ENCODE measurements at places on chromosomes 12 and 14.

GRCh38 chr14:104314251-104314941 is 176.0 kb downstream of the KIF26A start:
- DNase-seq: no peak

GRCh38 chr12:90939382-90939781 is 15.6 kb downstream of the CCER1 start:
- no peak for DNase-seq

DNA sequence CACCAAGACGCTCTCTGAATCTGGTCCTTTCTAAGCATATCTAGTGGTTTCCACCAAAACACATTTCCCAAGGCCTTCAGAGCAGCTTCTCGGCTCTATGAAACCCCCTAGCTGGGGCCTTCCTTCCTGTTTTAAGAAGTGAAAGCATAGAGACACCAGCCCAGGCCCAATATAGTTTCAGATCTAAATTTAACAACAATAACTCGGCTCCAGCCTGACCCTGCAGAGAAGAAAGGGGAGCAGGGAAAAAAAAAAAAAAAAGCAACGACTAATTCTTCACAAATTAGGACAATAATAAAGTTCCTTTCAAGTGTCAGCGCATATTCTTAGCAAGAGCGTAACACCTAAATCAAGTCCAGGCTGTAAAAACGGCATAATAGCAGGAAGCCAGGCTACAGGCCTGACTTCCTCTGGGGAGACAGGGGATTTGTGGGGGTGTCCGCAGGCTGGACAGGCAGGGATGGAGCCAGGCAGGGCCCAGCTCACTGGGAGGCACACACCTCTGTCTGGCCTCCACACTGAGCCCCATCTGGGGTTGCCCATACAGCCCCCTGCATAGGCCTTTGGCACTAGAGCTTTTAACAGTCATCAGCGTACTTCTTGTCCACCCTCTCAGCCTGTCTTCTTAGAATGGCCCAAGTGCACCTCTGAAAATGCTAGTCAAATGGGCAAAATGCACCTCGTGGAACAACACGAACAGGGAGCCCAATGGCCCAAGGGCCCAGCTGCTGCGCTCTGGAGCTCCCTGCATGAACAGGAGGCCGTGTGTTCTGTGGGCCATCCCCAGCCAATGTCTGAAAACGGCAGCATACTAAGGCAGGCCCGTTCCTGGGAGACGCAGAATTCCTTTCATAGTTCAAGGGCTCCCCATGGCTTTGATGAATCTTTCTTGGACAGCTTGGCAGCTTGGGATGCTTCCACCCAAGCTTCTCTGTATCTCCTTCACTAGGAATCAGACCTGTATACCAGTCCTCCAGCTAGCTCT is 772.9 kb downstream of the MED13L start:
- DNase-seq: no peak

DNA sequence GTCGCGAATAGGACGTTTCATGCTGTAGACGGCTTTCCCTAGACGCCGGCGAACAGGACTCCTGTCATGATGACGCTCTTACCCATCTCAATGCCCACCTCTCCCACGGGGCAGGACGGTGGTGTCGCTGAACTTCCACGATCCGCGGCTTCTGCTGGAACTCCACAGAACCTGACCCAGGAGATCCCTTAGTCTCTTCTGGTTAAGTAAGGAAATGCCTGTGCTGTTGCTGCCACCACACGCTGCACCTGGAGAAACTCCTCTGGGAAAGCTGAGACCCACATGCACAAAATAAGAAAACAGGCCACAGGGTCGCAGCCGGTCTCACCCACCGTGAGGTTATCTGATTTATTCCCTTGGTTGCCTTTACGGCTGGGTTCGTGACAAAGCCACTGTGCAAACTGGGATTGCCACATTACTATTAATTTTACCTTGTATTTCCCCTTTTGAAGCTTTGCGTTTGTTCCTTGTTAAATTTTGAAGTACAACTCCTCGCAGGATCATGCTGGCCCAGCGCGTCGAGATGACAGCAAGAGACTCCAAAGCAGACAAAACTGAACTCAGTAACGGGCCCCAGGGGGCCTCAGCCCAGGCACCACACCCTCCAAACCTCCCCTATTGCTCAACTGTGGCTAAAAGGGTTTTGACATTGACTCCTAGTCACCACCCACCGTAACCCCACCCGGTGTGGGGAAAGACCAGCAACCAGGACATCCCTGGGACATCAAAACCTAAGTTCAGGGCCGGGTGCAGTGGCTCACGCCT is 9.2 kb upstream of the MMP17 start:
- no peak for DNase-seq

DNA sequence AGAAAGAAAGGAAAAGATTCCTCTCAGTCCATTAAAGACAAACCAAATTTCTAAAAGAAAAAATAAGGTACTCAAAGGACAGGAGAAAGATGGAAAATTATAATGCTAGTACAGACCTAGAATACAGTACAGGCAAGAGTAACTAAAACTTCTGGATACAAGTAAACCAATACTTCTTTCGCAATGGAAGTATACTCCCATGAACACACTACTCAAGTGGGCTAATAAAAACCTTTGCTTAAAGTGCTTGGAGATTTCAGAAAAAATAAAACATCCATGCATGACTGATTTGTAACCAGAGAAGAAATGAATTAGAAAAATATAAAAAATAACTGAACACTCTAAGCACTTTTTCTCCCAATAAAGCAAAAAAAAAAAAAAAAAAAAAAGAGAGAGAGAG is 3.5 kb downstream of the ZBTB25 start:
- no peak for DNase-seq

GRCh38 chr12:121857322-121858246 is 1.1 kb downstream of the HPD start:
- no peak for DNase-seq

GRCh38 chr12:40474630-40475029 is 217.6 kb upstream of the CNTN1 start:
- no peak for DNase-seq

DNA sequence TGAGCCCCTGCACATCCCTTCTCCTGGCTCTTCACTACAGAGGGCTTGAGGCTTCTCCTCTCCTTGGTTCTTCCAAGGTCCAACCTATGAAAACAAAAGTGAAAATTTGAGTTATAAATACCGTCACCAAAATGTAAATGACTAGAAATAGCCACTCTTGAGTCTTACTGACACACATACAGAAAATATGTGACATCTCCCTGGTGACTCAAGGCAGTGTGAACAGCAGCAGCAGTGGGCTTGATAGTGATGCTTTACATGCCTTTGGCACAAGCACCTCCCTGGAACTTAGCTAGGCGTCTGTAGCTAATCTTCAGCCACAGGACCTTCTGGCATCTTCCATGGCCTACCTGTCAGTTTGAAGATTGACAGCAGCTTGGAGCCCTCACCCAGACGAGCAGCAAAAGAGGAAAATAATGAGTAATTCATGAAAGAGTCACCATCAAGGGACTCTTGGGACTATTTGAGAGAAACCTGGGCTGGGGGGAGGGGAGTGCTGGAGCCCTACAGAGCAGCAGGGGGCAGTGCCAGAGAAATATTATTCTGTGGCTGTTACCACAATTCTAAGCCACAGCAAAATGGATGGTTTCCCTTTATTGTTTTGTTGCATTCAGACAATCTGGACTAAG is 158.0 kb downstream of the KCNK10 start:
- no peak for DNase-seq

DNA sequence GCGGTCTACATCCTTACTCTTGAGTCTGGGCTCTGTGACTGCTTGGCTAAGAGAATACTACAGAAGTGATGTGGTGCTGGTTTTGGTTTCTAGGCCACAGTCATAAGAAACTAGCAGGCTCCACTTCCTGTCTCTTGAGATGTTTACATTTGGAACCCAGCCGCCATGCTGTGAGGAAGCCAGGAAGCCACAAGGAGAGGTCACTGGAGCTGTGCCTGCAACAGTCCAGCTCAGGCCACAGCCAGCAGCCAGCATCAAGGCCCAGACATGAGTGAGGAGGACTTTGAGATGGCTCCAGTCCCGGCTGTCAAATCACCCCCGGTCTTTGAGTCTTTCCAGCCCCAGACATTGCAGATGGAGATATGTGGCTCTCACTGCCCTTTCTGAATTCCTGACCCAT is 12.9 kb upstream of the FAM181A start:
- DNase-seq: no peak

GRCh38 chr12:33156042-33156441 is 259.5 kb upstream of the PKP2 start:
- no peak for DNase-seq

- DNase-seq: no peak
Measured at GRCh38 chr14:69605738-69606137, 5.7 kb upstream of the SUSD6 start.

GRCh38 chr14:90727082-90727481 is 89.1 kb downstream of the TTC7B start:
- no peak for DNase-seq

GRCh38 chr12:128644664-128645296 is 179.0 kb downstream of the SLC15A4 start:
- DNase-seq: peak; percentile 67

DNA sequence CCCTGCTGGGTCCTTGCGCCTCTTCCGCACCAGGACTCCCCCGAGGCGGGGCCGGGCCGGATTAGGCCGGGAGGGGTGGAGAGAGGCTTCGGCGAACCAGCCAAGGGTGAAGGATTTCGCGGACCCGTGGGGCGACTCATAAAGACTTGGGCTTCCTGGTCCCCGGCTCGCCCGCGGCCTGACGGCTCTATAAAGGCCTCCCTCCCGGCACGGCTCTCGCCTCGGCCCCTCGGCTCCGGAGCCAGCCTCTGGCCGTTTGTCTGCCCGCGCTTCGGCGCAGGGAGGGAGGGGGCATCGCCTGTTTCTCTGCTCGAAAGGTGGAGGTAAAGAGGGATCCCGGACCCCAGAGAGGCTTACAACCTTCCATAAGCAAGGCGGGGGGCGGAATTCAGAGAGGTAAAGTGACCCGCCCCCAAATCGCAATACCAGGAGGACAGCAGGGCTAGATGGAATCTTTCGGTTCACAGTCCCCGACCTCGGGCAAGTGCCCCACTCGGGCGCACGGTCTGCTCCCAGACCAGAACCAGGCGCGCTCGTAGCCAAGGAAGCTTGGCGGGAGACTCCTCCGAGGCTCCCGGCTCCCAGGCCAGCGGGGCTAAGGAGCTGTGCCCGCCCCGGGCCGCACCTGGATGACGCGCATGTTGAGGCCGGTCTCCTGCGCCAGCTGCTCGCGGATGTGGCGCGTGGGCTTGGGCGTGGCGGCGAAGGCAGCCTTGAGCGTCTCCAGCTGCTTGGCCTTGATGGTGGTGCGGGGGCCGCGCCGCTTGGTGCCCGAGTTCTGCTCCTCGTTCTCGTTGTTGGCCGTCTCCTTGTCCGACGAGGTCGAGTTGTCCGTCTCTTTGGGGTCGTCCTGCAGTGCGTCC is 3.9 kb downstream of the LHX5 start:
- no peak for DNase-seq

- DNase-seq: no peak
Measured at GRCh38 chr12:108008163-108008905, 120.8 kb upstream of the WSCD2 start.

DNA sequence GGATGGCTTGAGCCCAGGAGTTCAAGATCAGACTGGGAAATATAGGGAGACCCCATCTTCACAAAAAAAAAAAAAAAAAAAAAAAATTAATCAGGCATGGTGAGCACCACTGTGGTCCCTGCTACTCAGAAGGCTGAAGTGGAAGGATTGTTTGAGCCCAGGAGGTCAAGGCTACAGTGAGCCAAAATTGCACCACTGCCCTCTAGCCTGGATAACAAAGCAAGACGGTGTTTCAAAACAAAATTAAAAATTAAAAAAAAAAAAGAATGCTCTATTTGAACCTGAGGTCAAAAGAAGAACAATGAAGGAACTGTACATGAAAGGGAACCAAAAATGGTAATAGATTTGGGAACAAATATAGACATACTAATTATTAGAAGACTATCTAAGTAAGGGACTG is 40.4 kb downstream of the BMP4 start:
- no peak for DNase-seq

GRCh38 chr12:55017416-55017925 is 2.3 kb upstream of the NEUROD4 start:
- DNase-seq: no peak

DNA sequence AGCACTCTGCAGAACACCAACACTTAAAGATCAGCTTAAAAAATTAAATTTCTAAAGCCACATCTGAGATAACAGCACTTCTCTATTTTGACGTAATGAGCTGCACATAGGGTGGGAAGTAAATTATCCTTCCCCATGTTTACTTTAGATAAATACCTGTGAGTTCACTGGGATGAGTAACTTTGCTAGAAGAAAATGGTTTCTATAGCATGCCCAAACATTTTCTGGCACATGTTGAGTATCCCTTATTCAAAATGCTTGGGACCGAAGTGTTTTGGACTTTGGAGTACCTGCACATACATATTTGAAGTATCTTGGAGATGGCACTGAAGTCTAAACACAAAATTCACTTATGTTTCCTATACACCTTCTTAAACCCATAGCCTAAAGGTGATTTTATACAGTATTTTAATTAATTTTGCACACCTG is 6.6 kb downstream of the SLC38A2 start:
- DNase-seq: no peak

DNA sequence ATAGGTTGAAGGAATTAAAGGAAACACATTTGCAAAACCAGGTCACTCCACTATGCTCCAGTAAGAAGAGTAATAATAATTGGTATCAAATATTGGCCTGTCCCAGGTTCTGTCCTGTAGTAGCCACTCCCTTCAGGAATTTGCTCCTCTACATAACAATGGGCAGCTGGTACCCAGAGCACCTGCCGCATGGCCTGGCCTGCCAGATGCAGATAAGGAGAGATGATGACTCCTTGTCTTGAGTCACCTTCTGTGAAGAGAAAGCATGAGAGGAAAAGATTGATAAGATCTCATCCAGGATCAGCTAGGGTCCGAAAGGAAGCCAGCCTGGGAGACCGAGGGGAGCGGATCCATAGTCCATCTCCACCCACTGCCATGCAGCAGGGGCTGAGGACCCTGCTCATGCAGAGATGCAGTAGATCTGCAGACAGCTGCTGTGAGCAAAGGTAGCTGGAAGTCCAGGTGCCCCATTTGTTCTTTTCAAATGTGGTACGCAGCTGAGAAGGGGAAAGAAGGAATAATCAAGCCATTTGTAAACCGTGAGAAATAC is 24.3 kb downstream of the VCPKMT start:
- DNase-seq: no peak

DNA sequence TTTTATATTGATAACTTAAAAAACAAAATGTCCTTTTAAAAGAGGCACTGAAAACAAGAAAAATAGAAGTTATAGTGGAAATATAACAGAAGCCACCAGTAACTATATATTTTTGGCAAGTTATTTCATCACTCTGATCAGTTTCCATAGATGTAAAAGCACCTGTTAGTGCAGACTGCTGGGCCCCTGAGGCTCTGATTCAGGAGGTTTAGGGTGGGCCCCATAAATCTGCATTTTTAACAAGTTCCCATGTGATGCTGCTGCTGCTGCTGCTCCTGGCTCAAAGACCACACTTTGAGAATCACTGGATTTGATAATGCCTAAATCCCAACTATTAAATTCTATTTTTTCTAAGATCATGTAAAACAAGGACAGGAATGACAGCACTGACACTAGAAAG is 251.1 kb downstream of the MED13L start:
- no peak for DNase-seq

DNA sequence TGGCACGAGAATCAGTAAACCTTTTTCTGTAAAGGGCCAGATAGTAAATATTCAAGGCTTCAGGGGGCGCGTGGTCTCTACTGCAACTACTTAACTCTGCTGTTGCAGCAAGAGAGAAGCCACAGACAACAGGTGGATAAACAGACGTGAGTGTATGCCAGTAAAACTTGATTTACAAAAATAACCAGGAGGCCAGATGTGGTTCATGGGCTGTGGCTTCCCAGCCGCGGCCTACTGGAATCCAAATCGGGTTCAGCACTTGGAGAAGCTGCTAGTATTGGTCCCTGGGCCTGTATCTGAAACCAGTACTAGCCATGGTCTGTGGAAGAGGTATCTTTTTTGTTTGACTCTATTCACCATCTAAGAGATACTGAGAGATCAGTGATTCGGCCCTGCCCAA is 13.3 kb downstream of the PPP2R5C start:
- DNase-seq: no peak
